ENCODE measurements at places on chromosomes 2 and 18. TPM values are rescaled to one million over a fixed set of nuclear protein-coding genes. Genes with fewer than 3 reads are reported as not detected.

DNA sequence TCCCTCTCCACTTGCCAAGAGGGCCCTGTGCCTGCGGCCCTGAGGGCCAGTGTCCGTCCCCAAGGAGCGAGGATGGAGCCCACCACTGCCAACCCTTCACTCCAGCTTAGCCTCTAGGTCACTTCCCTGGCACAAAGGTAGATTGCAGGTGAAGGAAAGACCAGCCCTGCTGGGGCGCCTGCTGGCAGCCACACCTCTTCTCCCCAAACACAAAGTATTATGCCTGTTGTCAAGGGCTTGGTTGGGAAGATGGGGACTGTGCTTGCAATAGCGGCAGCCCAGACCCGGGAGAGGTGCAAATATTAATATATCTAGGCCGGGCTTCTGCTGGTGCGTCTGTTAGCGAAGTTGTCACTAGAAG lies 7.7 kb downstream of the KCNF1 start:
- no peak for DNase-seq

DNA sequence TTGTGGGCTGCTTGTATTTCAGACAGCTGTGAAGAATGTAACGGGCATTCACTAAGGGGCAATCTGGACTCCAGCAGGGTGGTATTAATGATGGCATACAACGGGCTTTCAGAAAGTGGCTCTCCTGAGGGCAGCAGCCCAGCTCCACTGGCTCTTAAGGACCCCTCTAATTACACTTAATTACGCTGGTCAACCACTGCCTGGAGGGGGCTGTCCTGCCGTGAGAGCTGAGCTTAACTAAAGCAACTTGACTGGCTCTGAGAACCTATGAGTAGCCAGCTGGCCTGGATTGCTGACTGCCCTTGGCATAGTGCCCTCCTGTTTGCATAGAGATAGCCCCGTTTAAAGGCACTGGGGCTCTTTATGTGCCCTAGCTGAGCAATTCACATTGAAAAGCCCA lies 3.8 kb downstream of the LIPG start:
- no peak for DNase-seq

DNA sequence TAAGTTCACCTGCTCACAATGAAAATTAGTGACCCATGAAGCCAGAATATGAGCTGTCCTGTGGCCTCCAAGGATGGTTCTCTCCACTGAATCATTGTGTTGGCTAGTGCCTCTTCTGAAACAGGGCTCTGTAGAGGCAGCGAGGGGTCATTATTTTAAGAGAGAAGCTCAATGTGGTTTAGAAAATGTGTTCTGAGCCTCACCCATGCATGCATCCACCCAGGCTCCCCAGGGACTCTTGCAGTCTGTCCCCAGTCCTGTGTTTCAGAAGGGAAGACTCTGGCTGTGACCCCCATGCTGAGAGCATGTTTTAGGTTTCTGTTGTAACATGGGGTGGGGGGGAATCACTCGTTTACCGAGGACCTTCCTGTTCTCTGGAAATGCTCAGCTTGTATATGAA lies 135.2 kb downstream of the RNF144A start:
- DNase-seq: no peak

The SLC19A3 gene
- total RNA-seq: 0.54 TPM

The C18orf63 gene
- not detected for total RNA-seq

DNA sequence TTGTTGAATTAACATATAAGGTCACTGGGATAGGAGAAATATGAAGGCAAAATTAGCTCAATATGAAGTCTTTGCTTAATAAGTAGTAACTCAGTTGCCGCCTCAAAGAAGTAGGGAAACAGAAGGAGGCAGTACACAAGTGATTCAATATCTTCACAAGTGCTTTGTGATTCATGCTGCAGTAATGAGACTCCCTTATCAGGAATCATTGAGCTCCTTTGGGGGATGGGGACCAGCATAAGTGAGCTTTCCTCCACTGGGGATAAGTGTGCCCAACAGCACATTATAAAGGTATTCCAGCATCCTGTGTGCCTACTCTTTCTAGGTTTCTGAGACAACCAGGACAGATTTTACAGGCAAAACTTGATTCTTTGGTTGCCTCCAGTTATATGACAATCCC lies 323.4 kb upstream of the UBE2E3 start:
- no peak for DNase-seq

- DNase-seq: no peak
Observed at GRCh38 chr2:26504002-26504401, 26.1 kb upstream of the OTOF start.

- no peak for DNase-seq
Observed at GRCh38 chr2:230162981-230163380, 56.8 kb downstream of the SP110 start.

- no peak for DNase-seq
Observed at GRCh38 chr2:20595439-20596192, 55.3 kb downstream of the HS1BP3 start.

GRCh38 chr2:159168707-159169106 lies 117.8 kb downstream of the WDSUB1 start:
- DNase-seq: no peak

GRCh38 chr2:239459606-239460005 lies 58.8 kb upstream of the HDAC4 start:
- no peak for DNase-seq

DNA sequence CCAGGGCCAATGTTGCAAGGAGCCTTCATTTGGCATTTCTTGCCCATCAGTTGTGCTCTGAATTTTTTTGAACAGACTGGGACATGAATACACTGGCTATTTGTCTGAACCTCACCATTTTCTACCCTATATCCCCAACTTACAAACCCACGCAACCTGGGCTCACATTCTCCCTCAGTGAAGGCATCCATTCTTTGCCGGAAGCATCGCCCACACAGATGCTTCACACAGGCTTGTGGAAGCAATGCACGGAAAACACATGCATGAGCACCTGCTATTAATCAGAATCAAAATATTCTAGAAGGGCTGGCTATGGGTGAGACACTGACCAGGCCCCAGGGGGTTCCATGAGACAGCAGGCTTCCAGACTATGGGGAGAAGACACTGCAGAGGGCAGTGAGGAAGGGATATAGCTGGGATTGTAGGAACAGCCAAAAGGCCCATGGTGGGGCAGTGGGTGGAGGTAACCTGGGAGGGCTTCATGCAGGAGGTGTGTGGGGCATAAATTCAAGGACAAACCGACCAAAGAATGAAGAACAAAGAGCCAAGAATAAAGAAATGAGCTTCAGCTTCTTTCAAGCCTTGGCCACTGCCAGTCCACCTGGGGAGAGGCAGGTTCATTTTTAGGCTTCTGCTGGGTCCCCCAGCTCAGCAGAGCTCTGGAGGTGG lies 261.5 kb downstream of the CELF4 start:
- no peak for DNase-seq

The AGXT gene
- total RNA-seq: not detected

The PKDCC gene
- total RNA-seq: 74.4 TPM

- peak; percentile 30 for DNase-seq
Observed at GRCh38 chr2:169767243-169767888, 31.3 kb upstream of the SSB start.

DNA sequence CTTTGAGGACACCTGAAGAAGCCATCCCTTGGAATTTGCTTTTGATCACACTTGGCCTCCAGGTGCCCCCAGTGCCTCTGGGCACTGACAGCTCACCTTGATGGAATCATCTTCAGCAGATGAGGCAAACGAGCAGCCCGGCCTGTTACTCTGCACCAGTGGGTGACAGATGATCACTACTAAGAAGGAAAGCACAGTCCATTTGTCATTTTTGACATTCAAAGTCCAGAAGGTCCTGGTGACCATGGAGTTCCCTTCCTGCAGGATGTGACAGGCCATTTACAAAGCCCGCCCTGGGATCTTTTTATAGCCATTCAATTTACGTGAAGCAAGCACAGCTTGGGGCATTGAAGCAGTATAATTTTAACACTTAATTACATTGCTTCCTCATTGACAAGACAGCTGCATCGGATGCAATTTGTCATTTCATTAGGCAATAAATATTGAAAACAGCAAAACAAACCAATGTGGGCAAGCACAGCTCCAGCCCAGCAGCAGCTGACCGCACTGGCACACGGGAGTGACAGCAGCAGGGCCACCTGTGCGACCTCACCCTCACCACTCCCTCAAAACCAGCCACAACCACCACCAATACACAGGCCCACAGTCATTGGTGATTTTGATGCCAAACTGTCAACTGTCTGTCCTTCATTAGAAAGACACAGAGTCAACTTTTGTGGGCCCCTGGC lies 76.0 kb upstream of the SLC66A3 start:
- DNase-seq: no peak

- no peak for DNase-seq
Observed at GRCh38 chr2:38863061-38863695, 12.6 kb downstream of the DHX57 start.

Data from neural crest cell (in vitro differentiated cells).